Activated CD8-positive, alpha-beta memory T cell treated with anti-CD3 and anti-CD28 coated beads for 4 hours (primary cell): ENCODE measurements at places on chromosomes 7 and 10.
A peak's percentile ranks its signal among the peaks of the same experiment; 100 is the strongest.

DNA sequence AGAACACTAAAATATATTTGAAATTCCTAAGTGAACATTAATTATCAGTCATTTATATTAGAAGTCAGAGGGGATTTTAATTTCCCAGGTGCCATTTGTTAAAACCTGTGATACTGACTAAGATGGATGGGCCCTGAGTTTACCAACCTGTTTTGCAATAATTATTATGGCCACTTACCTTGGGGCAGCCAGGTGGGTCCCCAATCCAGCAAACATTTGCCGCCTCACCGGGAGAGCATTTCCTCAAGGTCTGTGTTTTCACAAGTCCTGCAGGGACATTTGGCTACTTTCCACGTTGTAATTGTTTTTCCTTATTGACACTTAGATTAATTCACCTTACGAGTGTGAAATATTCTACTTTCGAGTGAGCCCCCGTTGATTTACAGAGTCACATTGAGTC is 251.2 kb upstream of the PPP2R2D start:
- DNase-seq: no peak

DNA sequence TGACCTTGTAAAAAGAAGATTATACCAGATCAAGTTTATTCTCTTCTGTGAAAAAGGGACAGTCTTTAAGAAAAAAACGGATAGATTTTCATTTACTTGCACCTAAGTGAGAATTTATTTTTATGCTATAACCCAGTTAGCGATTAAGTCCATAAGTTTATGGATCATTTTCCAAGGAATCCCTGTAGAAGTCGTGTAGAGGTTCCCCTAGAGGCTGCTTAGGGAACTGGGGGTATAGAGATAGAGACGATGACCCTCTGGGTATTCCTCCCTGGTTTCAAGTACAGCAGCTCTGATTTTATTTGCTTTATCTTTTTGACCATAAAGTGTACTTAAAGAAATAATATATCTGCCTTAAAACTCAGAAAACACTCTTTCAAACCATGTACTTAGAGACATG is 648.4 kb upstream of the LRRTM3 start:
- DNase-seq: no peak

DNA sequence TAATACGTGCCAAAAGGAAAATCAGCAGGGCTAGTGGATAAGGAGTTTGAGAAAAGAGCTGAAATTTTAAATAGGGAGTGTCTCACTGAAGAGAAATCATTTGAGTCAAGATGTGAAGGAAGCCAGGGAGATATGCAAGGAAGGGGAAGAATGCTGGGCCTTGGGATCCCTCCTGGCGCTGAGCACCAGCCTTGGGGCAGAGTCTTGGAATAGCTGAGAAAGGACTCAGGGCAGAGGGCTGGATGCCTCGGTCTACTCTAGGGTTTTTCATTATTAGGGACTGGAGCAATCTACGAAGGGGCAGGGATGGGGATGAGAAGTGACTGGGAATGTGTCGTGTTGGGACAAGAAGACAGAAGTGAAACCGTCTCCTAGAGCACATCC is 484 bp downstream of the ZWINT start:
- DNase-seq: no peak

DNA sequence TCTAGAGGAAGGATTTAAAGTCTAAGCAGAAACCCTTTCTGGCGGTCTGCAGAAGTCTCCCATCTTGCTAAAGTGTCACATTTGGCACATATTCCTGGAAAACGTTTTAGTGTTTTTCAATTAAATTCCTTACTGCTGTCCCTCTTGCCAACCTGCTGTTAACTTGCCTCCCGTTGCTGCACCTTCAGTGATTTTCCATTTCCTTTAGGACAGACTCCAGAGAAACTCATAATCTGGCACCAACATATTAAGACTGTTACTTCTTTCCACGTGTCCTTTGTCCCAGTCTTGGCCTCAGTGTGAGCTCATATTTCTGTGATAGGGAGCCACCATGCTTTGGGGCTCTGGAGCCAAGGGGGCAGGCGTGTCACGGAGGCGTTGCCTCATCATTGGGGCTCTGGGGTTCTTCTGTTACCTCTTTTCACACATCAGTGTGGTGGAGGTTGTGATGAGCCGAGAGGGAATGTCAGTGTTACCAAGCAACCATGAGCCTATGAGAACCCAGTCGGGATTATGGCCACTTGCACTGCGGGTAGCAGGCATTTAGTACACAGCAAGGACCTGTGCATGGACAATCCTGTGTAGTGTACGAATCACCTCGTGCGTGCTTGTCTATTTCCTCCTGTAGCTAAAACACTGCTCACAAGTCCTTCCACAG is 26.0 kb upstream of the ZNF32 start:
- DNase-seq: no peak

DNA sequence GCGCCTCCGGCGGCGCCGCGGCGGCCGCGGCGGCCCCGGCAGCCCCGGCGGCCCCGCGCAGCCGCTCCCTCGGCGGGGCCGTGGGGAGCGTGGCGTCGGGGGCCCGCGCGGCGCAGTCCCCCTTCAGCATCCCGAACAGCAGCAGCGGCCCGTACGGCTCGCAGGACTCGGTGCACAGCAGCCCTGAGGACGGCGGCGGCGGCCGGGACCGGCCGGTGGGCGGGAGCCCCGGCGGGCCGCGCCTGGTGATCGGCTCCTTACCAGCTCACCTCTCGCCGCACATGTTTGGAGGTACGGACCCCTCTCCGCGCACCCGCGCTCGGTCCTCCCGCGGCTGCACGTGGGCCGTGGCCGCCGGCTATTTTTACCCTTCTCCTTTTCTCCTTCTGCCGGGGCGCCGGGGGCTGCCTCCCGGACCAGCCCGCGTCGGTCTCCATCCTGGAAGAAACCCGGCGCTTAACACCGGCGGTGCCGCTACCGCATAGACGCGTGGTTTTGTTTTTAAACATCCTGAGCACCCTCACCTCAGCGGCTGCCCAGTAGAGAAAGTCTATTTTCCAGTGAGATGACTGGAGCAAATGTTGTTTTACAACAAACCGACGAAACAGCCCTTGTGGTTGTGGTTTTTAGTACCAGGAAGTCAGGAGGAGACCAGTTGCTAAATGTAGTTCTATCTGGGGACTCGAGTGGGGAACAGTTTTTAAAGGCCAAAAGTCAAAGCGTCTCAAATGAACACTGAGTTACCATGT is 1.3 kb downstream of the ZNRF2 start:
- peak; percentile 28 for DNase-seq

DNA sequence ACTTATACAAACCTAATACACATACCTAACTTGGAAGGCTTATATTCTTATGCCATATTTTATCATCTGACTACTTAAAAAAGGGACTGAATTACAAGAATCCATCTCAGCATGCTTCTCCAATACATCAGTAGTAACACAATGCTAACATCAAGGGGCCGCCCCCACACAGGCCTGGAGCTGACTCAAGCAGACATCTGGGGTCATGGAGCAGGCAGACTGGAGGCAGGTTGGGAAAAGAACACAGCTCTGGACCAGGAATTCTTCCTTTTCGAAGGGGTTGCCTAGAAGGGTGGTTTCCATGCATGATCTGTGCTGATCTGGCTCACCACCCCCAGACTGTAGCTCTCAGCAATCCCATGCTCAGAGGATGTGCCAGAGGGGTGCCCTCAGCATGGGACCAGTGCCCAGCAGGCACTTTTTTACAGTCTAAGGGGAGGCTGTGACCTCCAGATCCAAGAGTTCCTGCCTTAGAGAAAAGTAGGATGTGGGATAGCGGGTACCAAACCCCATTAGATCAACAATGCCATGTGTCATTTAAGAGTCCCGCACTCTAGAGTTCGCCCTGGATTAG is 26.1 kb upstream of the DUSP5 start:
- DNase-seq: no peak

GRCh38 chr10:127563718-127564553 is 14.8 kb downstream of the NPS start:
- no peak for DNase-seq

GRCh38 chr10:119320981-119321380 is 113.6 kb downstream of the GRK5 start:
- DNase-seq: no peak

- no peak for DNase-seq
These were observed 44.1 kb downstream of the ZNF33B start for GRCh38 chr10:42594246-42594650.

- no peak for DNase-seq
These were observed 81.6 kb upstream of the RNF32 start for GRCh38 chr7:156559001-156559400.
